ENCODE measurements at places on chromosomes 13 and 19.

DNA sequence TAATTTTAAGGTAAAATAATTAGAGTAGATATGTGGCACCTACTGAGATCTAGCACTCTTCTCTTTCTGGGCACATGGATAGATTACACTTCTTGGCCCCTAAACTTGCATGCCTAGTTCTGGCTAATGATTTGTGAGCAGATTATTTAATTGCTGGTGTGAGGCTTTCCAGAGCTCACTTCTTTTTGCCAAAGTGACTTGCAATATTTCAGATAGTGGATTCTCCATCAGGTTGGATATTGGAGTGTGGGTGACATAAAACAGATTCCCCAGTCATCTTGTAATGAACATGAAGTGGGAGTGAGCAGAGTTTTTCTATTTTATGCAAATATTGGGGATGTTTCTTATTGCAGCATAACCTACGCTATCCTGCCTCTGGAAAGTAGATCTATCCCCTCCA is 247.9 kb downstream of the KLF5 start:
- no peak for DNase-seq

DNA sequence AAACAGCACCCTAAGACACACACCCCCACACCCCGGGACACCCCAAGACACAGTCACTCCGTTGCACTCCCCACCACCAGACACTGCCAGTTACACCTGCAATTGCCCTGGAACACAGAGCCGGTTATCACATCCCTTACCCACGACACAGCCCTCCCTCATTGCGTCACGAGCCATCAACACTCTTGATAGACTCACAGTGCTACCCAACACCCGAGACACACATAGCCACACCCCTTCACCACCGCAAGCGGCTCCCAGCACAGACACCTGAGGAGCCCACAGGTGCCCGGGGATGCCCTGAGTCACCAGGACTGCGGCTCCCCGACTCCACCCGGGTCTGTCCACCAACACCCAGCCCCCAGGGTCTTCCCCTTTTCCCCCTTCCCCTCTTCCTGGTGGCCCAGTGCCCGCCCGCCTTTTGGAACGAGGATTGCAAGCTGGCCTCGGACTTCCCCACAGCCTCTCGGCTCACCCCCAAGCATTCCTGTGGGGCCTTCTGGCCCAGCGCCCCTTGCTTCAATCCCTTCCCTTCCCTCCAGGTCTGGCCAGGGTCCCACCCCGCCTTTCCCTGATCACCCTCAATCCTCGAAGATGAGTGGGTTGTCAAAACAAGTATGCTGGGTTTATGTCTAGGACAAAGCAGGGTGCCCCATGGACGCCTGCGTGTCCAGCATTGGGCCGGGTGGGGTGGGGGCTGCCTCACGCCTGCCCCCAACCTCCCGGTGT is 1.7 kb upstream of the PTGER1 start:
- peak; percentile 32 for DNase-seq

DNA sequence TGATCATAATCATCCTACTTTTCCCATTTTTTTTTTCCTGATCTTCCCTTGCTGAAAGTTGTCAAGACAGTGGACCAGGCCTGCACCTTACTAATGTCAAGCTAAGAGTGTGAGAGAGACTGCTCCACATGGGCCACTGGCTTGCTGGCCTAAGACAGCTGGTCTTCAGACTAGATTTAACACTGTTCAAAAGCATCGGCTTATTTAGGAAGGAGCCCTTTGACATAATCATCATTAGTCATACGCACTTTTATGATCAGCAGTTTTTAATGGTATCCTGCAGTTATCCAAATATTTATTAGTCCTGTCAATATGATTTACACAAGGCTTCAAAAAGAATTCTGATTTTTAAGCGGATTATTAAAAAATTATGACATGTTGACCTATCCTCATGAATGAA is 270.6 kb downstream of the DNAJC15 start:
- no peak for DNase-seq

- no peak for DNase-seq
Observed at GRCh38 chr13:47628666-47629065, 372.4 kb downstream of the SUCLA2 start.

DNA sequence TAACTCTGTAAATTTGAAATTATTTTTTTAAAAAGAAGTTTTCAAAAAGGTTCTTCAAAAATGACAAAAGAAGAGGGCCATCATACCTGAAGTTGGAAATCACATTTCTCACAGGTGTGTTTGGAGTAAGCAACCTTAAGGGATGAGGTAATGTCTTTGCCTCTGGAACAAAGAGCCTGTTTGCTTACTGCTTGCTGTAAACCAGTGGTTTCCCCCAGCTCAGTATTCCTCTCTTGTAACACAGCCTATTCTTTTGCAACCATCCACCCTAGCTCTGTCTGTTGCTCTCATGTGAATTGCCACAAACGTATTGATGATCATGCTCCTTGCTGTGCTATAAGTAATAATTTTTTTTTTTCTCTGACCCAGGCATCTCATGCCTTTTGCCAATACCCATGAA is 38.1 kb downstream of the UCHL3 start:
- DNase-seq: no peak

- peak; percentile 18 for DNase-seq
Observed at GRCh38 chr13:50531917-50532899, 311.3 kb downstream of the DLEU7 start.

GRCh38 chr19:48858984-48859710 is 9.3 kb downstream of the PLEKHA4 start:
- DNase-seq: peak; percentile 75

DNA sequence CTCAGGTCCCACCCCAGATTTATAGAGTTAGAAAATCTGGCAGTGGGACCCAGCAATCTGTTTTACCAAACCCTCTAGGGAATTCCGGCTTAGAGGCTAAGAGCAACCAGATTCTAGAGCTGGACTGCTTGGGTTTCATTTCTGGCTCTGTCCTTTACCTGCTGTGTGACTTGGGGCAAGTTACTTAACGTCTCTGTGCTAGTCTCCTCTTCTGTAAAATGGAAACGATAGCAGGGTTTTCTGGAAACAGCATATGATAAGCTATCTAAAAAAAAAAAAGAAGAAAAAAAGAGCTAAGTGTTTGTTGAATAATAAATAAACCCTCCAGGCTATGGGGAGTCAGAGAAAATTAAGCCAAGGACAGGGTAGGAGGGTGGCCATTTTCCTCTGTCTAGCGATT is 11.6 kb upstream of the CACNG7 start:
- DNase-seq: no peak

- no peak for DNase-seq
Observed at GRCh38 chr13:111186305-111186935, 71.3 kb downstream of the ARHGEF7 start.

DNA sequence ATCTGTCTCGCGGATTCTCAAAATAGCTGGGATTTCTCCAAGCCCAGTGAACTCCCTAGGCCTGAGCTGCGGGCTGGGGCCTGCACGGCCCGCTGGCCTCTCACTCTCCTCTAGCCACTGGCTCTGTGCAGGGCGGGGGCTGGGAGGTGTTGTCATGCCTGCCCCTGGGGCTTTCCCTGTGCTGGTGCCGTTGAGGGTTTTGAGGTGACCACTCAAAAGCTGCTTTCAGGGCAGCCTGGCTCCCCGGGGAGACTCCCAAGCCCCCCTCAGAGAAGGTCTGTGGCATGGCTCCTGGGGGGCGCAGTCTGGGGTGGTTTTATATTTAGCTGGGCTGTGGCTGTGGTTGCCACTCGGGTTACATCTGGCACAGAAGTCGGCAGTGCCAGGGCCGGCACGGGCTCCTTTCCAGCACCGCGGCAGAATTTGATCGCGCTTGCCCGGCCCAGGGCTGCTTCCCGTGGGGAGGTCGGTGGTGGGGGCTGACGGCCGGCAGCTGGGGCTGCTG is 10.0 kb downstream of the NDUFB7 start:
- no peak for DNase-seq

DNA sequence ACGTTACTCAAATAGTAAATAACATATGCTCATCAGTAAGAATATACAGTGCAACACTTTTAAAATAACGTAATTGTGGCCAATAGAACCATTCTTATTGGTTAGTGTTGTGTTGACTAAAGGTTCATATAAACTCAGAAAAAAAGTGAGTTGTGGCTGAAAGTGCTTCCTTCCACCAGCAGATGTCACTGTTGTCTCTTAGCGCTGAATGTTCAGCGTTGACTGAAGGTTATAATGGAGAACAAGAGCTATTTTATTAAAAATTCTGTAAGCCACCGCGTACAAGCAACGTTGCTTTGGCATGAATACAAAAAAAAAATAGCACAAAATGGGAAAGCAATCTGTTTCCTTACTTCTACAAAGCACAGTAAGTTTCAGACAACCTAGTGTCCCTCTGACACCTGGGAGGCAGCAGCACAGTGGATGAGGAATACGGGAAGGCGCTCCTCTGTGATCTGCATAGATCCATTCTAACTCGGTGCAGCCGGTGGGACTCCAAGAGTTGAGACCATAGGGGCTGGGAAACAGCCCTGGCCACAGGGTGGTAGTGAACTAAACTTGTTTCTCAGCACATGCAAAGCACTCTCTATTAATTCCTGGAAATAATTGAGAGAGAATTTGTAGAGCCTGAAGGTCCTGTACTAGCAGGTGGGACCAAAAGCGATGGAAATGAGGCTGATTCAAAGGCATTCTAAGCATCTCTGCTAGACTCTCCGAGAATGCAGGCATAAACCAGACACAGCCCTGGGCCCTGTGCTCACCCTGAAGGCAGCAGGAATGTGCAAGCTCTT is 23.9 kb upstream of the OXGR1 start:
- DNase-seq: peak; percentile 45

DNA sequence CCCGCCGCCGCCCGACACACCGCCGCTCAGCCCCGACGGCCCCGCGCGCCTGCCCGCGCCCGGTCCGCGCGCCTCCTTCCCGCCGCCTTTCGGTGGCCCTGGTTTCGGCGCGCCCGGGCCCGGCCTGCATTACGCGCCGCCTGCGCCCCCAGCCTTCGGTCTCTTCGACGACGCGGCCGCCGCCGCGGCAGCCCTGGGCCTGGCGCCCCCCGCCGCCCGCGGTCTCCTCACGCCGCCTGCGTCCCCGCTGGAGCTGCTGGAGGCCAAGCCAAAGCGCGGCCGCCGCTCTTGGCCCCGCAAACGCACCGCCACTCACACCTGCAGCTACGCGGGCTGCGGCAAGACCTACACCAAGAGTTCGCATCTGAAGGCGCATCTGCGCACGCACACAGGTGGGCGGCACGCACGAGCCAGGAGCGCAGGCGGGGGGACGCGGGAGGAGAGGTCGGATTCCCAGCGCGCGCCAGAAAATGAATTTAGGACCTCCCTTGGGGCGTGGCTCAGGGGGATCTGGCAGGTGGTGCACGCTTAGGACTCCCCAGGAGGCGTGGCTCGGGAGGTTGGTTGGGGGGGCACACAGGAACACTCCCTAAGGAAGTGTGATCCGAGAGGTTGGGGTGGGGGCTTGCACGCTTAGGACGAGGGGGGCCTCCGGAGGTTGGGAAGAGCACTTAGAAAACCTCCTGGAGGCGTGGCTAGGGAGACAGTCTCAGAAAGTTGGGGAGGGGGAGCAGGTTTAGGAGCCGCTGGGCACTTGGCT is 1.2 kb downstream of the KLF2 start:
- peak; percentile 82 for DNase-seq

DNA sequence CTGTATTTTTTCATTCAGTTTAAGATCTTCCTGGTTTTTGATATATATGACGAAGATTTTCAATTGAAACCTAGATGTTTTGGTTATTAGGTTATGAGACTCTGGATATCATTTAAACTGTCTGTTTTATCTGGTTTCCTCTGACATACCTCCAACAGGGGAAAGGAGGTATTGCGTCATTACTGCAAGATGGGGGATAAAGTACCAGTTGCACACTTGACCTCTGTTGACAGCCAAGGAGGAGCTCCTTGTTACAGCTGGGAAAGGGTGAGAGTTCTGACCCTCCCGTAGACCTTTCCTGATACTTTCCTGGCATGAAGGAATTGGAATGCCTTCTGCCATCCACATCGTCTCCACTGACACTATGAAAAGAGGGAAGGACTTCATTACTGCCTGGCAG is 82.0 kb upstream of the SHISA2 start:
- DNase-seq: no peak

GRCh38 chr19:48999481-49000325 is 6.0 kb downstream of the RUVBL2 start:
- DNase-seq: peak; percentile 64

DNA sequence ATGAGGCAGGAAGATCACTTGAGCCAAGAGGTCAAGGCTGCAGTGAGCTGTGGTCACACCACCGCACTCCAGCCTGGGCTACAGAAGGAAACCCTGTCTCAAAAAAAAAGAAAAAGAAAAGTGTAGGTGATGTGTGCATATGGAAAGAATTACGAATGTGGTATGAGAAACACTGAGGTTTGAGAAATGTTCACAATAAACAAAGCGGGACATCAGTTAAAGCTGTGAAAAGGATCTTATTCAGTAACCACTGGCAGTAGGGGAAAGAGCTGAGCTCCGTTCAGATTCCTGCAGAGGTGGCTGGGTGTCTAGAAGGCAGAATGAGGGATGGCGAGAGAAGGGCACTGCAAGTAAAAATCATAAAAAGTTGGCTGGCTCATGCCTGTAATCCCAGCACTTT is 4.1 kb upstream of the IGSF23 start:
- no peak for DNase-seq

GRCh38 chr13:60679928-60680694 is 283.1 kb downstream of the TDRD3 start:
- no peak for DNase-seq

- DNase-seq: no peak
Observed at GRCh38 chr19:47094557-47095475, 18.8 kb downstream of the ZC3H4 start.

GRCh38 chr19:47019431-47020041 is at the start of gene NPAS1:
Gene NPAS1, plus strand, starts transcription at chr19:47019837. Its CDS starts 1,211 bp downstream, at chr19:47021048.
- DNase-seq: no peak

DNA sequence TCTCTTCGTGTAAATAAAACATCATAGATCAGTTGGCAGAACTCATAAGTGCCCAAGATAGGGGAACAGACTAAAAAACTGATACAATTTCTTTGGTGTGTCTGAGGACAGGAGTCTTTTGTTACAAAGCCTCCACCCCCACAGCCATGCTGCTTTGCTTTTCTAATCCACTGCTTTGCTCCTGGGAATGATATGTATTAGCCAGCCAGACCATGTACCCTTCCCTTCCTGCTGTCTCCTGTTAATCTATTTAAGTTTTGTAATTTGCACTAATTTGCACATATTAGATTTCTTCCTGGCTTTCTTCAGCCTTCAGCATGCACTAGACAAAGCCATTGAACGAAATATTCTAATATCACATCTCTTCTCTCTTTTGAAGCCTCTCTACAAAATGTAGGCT is 130.5 kb downstream of the MAB21L1 start:
- DNase-seq: no peak

GRCh38 chr13:21362741-21363140 is 96.4 kb downstream of the ZDHHC20 start:
- no peak for DNase-seq

- no peak for DNase-seq
Observed at GRCh38 chr13:27035892-27036235, 135.7 kb downstream of the USP12 start.

DNA sequence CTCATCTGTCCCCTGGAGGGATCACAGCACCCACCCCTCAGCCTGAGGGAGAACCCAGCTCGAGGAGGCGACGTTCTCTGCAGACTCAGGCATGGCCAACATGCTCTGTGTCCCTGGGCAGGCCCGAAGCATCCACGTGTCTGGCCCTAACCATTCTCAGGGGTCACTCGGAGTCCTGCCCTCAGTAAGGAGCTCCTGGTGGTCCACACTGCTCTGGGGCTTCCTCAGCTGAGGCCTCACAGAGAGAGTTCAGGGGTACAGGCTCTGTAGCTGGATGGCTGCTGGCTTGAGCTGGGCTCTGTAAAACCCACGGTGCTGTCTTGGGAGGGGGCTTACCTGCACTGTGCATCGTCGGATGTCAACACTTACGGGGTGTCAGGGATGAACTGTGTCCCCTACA is 4.4 kb upstream of the SIGLEC8 start:
- peak; percentile 28 for DNase-seq

GRCh38 chr19:49403404-49404187 is 15.5 kb downstream of the KASH5 start:
- no peak for DNase-seq
